Femur (tissue), 1 donor: ENCODE measurements at places on chromosomes 2 and 18.

DNA sequence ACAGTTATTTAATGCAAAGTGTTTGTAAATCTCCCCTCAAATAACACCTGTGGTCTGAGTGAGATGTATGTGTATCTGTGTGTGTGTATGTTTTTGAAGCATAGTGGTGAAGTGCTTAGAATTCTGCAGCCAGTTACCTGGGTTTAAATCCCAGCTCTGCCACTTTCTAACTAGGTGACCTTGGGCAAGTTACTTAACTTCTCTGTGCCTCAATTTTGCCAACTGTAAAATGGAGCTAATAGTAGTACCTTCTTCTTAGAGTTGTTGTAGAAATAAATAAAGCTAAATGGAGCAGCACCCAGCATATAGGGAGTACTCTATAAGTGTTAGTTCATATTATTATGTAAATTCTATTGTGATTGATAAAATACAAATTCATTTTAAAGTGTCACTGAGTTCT is 48.9 kb downstream of the TGFA start:
- no peak for DNase-seq

DNA sequence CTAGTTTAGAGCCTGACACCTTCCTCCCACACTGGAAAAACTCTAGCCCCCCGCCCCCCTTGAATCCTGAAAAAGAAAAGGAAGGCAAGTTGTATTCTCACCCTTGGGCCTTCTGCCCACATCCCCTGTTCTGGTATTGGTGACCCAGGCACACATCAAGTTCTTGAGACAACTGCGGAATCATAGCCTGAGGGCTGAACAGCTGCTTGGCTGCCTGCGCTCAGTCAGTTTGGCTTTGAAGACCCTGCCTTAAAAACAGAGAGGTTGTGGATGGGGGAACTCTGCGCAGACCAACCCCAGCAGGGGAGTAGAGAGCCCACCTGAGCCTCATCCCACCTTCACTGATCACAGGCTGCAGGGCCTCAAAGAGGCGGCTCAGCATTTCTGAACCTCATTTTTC is 229.2 kb downstream of the ANAPC1 start:
- no peak for DNase-seq

DNA sequence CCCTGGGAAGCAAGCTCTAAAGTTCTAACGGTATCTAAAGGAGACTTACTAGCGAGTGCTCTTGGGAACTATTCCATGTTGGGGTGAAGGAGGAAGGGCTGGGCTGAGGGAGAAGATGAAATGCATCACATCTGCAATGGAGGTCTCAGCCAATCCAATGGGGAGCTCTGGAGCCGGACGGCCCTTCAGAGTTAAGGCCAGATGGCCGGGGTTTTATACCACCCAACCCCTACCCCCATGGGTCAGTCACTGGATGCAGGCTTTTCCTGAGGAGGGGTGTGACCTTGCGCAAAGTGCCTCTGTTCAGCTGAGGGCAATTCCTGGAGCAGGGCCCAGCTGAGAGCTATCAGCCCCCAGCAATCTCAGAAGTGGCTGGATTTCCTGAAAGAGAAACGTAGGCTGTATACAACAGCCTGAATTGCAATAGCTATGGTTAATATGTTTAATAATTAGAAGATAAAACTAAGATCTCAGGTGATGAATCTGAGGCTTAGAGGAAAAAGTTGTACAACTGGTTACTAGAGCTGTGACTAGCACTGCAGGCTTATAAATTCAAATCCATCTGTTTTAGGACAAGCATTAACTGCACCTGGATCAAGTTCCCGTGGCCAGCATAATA is 21.6 kb downstream of the EIPR1 start:
- DNase-seq, result no peak

GRCh38 chr2:173523497-173523896 is 168.8 kb downstream of the CDCA7 start:
- DNase-seq, result no peak

DNA sequence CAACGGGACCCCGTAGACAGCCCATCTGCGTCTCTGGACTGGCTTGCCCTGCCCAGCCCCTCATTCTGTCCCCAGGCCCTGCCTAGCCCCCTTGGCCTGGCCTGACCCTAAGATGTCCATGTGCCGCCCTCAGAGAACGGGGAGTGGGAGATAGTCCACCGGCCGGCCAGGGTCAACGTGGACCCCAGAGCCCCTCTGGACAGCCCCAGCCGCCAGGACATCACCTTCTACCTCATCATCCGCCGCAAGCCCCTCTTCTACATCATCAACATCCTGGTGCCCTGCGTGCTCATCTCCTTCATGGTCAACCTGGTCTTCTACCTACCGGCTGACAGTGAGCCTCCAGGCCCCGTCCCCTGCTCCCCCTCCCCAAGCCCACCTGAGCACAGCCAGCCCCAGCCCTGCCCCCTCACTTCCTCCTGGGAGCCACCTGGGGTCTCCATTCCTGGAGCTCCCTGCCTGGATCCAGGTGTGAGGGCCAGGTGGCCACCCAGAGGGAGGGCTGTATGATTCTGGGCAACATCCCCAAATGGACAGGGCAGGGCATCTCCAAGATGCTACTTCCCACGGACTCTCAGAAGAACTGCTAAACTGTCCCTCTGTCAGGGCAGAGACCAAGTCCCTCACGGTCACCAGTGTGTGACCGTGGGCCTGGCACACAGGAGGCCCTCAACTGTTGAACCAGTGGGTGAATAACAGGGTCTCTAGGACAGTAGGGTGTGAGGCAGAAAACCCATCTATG is 4.0 kb downstream of the CHRND start:
- DNase-seq, result no peak

DNA sequence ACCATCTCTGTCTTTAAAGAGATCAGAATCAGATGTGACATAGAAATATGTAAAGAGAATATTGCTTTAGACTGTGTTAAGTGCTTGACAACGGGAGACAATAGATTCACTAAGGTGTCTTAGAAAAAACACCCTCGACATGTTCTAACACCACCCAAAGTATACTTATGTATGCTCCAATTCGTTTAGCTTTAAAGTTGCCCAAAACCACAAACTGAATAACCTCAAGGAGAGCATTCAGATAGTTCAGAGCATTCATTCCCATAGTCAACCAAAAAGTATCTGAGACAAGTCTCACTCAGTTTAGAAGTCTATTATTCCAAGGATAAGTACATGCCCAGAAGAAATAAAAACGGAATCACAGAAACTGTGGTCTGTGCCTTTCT is 96.4 kb downstream of the KYNU start:
- DNase-seq, result no peak

- no peak for DNase-seq
Measured at GRCh38 chr2:9690252-9690651, 59.5 kb upstream of the YWHAQ start.

GRCh38 chr2:149360106-149360505 is 29.7 kb downstream of the LYPD6 start:
- no peak for DNase-seq

GRCh38 chr18:47968006-47968676 is 37.7 kb upstream of the SMAD2 start:
- DNase-seq, result no peak

GRCh38 chr2:207956771-207957170 is 68.6 kb downstream of the PLEKHM3 start:
- DNase-seq, result no peak
